ENCODE measurements at places on chromosomes 6 and 20. TPM values are rescaled to one million over a fixed set of nuclear protein-coding genes. Genes with fewer than 3 reads are reported as not detected.
A peak's percentile ranks its signal among the peaks of the same experiment; 100 is the strongest.

GRCh38 chr6:20746024-20746423 lies 211.8 kb downstream of the CDKAL1 start:
- H3K4me1 ChIP-seq: peaks cover 7% of the 10 kb centered on the region
- no peak overlapping the region for H3K27ac ChIP-seq
- H3K27me3 ChIP-seq: no peaks in the 10 kb centered on the region
- peaks cover 11% of the 10 kb centered on the region for H3K36me3 ChIP-seq
- no peak for DNase-seq

GRCh38 chr6:27178860-27179259 lies 68.6 kb upstream of the PRSS16 start:
- H3K27me3 ChIP-seq: peaks cover 8% of the 10 kb centered on the region
- peak overlapping the region; percentile 95 for H3K4me3 ChIP-seq
- peak overlapping the region; percentile 97 for H3K27ac ChIP-seq
- peaks cover 3% of the 10 kb centered on the region for H3K4me1 ChIP-seq

GRCh38 chr6:168386973-168387372 lies 54.0 kb upstream of the SMOC2 start:
- peaks cover 29% of the 10 kb centered on the region for H3K4me1 ChIP-seq
- no peaks in the 10 kb centered on the region for H3K36me3 ChIP-seq
- no peak overlapping the region for H3K27ac ChIP-seq
- peaks cover 7% of the 10 kb centered on the region for H3K27me3 ChIP-seq

ZKSCAN3 gene
- total RNA-seq: 12.6 TPM

- peaks cover 3% of the 10 kb centered on the region for H3K36me3 ChIP-seq
- H3K27me3 ChIP-seq: no peaks in the 10 kb centered on the region
- no peak for DNase-seq
Measured at GRCh38 chr20:25489221-25489871, 81.9 kb downstream of the GINS1 start.

FOXC1 gene
- 20.8 TPM for total RNA-seq

GRCh38 chr6:142913511-142914047 lies 31.4 kb downstream of the HIVEP2 start:
- no peak overlapping the region for H3K27ac ChIP-seq
- H3K4me3 ChIP-seq: no peak overlapping the region
- no peaks in the 10 kb centered on the region for H3K27me3 ChIP-seq
- peaks cover 17% of the 10 kb centered on the region for H3K36me3 ChIP-seq

DNA sequence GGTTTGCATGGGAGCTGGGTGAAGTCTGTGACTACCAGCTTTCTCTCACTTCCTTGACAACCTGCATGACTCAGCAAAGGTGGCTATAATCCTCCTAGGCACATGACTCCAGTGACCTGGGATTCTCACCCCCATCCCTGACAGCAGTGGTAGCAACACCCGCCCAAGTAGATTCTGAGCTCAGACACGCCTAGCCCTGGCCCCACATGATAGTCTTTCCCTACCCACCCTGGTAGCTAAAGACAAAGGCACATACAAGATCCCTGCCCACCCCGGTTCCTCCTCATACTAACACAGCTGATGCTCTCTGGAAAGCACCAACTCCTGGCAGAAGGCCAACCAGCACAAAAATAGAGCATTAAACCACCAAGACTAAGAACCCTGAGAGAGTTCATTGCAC lies 25.9 kb upstream of the CRISP1 start:
- no peaks in the 10 kb centered on the region for H3K27me3 ChIP-seq
- H3K27ac ChIP-seq: no peak overlapping the region
- H3K4me3 ChIP-seq: no peak overlapping the region
- no peaks in the 10 kb centered on the region for H3K36me3 ChIP-seq
- DNase-seq: no peak

SYNGAP1 gene
- total RNA-seq: 74.1 TPM

TMEM151B gene
- total RNA-seq: 0.52 TPM

DNA sequence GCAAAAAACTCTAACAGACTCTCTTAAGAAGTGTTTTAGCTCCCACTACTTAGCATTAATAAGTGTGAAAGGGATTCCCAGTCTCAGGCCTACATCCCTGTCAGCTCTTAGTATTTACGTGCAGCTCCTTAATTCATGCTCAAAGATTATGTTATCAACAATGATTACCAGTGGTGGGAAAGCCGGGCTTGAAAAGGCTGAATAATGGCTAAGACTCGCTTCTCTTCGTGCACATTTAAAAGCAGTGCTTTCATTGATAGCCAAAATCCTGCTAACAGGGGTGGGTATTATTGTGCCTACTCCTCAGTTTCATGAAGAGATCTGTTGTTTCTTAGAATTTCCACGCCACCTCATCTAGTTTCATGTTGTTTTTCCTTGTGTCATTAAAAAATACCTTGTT lies 518.8 kb downstream of the GRIK2 start:
- no peak overlapping the region for H3K27ac ChIP-seq
- no peaks in the 10 kb centered on the region for H3K27me3 ChIP-seq
- no peak for DNase-seq
- no peaks in the 10 kb centered on the region for H3K36me3 ChIP-seq

GRCh38 chr6:26250698-26251044 lies 114.3 kb upstream of the BTN3A2 start:
- peak overlapping the region; percentile 95 for H3K4me3 ChIP-seq
- H3K27ac ChIP-seq: peak overlapping the region; percentile 98
- no peak for DNase-seq
- no peaks in the 10 kb centered on the region for H3K27me3 ChIP-seq

DNA sequence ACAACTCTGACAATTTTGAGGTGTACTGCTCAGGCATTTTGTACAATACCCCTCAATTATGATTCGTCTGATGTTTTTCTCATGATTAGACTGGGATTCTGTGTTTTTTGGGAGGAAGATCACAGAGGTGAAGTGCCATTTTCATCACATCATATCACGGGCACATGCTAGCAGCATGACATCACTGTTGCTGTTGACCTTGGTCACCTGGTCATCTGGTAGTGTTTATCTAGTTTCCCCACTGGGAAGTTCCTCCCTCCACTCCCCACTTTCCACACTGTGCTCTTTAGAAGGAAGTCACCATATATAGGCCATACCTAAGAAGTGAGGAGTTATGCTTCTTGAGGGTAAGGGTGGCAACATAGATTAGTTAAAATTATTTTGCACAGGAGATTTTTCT lies 20.8 kb downstream of the GCM2 start:
- no peaks in the 10 kb centered on the region for H3K4me1 ChIP-seq
- DNase-seq: no peak
- H3K4me3 ChIP-seq: no peak overlapping the region

DNA sequence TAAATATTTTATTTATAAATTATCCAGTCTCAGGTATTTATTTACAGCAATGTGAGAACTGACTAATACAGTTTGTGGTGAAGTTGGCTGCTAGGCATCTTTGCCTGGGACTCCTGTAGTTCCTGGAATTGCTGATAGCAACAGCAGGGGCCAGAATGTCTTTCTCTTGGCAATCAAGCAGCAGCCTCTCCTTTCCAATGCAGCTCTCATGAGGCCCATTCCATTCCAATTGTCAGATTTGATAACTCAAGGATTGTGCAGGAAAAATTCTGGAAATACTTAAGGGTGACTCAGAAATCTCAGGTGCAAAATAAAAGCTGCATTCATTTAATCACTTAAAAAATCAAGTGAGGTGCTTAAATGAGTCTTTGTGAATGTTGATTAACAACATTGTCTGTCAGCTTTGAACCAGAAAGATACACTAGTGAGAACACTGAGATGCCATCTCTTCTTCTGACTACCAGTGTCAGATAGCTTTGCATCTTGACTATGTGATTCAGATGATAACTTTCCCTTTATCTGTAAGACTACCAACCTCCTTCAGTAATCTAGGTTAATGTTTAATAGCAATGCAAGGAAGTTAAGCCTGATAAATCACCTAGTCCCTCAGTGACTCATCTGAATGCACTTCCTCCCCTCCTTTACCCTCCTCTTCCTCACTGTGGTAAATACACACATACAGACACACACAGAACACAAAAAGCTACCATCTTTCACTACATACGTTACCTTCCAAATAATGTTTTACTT lies 32.1 kb upstream of the COL21A1 start:
- no peak overlapping the region for H3K4me3 ChIP-seq
- DNase-seq: no peak
- no peaks in the 10 kb centered on the region for H3K27me3 ChIP-seq

DNA sequence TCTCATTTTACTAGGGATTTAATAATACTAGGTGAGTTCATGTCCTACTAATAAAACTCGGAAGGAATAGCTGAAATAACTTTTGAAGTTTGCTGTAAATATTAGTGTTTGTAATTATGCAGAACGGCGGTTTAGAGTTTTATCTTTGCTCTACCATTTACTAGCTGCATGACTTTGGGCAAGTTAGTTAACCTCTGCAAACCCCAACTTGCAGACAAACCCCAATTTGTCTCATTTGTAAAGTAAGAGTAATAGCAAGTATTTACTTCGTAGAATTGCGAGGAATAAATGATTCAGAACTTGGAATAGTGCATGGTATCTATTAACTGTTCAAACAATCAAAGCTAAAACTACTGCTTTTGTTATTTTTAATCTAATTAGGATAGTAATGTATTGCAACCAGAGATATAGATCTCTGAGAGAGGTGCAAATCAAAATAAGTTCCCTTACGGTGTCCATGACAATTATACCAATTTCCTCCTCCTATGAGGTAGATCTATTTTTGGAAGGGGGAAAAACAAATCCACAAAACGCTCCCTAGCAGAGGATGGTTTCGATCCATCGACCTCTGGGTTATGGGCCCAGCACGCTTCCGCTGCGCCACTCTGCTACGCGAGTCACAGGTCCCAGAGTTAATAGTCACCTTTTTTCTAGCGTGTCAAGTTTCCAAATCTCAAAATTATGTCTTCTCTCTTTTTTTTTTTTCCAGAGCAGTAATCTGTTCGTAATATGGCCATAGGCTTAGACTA lies 35.1 kb upstream of the BTN3A2 start:
- no peak for DNase-seq
- H3K27me3 ChIP-seq: peaks cover 70% of the 10 kb centered on the region
- no peaks in the 10 kb centered on the region for H3K36me3 ChIP-seq
- peak overlapping the region; percentile 86 for H3K4me3 ChIP-seq
- H3K4me1 ChIP-seq: peaks cover 32% of the 10 kb centered on the region

- H3K27ac ChIP-seq: no peak overlapping the region
- H3K4me3 ChIP-seq: no peak overlapping the region
- DNase-seq: no peak
- H3K36me3 ChIP-seq: no peaks in the 10 kb centered on the region
- no peaks in the 10 kb centered on the region for H3K4me1 ChIP-seq
Measured at GRCh38 chr6:91538622-91539021, 951.8 kb upstream of the MAP3K7 start.

MCCD1 gene
- not detected for total RNA-seq

All from type B pancreatic cell (in vitro differentiated cells).